ENCODE measurements at places on chromosomes 2 and 18.

DNA sequence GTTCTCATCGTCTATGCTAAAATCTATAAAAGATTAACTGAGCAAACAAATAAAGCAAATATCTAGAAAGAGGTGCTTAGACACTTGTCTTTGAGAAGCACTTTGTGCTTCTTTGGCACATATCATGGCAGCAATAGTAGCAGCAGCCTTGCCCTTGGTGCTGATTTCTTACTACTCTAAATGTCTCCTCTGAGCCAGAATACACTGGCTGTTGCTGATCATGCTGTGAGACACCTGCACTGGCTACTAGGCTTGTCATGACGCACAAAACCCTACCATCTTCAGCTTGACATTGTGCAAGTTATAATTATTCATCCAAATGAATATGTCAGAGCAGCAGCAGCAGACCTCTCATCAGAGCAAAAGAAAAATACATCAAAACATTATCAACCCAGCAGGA is 46.7 kb downstream of the FANCL start:
- DNase-seq = no peak

GRCh38 chr2:128315122-128315828 is 3.4 kb downstream of the HS6ST1 start:
- DNase-seq = no peak

GRCh38 chr2:118672571-118673158 is 174.8 kb downstream of the EN1 start:
- DNase-seq = peak; percentile 56

DNA sequence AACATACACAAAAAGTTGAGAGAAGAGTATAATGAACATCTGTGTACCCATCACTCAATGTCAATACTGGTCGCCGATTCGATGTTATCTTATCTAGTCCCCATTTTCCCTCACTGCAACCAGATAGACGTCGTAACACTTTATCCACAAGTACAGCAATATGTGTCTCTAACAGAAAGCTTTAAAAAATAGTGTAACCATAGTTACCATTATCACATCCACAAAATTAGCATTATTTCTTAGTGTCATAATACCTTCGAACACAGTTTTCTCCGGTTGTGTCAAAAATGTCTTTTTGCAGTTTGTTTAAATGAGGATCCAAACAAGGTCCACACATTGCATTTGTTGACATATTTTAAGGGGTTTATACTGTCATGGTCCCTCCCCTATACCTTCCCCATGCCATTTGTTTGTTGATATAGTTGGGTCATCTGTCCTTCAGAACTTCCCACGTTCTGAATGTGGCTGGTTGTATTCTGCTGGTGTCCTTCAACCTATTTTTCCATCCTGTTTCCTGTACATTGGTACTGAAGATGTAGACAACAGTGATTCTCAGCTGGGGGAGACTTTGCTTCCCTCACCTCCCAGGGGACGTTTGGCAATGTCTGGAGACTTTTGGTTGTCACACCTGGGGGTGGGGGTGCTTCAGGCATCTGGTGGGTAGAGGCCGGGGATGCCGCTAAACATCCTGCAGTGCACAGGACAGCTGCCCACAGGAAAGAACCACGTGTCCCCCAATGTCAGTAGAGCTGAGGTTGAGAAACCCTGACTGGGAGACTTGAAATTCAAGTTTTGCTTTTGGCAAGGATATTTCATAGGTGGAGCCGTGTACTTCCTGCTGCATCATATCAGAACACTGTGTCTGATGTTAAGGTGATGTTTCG is 72.7 kb upstream of the SPRED2 start:
- no peak for DNase-seq

DNA sequence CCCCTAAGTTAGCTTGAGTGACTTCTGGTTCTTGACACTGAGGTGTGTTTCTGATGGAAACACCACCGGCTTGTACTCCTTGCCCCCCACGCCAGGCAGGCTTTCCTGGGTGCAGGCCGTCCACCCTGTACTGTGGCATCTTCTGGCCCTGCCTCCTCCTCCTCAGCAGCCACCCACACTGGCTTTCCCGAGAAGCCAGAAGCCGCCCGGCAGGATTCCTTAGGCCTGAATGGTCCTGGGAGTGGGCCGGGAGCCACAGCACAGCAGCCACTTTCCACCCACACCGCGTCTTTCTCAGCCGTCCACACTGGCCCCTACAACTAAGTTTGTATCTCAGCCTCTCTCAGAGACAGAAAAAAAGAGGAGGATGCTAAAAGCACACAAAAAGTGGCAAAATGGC is 2.1 kb upstream of the HSBP1L1 start:
- peak; percentile 31 for DNase-seq

- DNase-seq = no peak
Observed at GRCh38 chr18:45353530-45353929, 261.7 kb upstream of the SLC14A2 start.

Data from iris pigment epithelial cell (primary cell).